ENCODE measurements at places on chromosomes 5 and 9.

DNA sequence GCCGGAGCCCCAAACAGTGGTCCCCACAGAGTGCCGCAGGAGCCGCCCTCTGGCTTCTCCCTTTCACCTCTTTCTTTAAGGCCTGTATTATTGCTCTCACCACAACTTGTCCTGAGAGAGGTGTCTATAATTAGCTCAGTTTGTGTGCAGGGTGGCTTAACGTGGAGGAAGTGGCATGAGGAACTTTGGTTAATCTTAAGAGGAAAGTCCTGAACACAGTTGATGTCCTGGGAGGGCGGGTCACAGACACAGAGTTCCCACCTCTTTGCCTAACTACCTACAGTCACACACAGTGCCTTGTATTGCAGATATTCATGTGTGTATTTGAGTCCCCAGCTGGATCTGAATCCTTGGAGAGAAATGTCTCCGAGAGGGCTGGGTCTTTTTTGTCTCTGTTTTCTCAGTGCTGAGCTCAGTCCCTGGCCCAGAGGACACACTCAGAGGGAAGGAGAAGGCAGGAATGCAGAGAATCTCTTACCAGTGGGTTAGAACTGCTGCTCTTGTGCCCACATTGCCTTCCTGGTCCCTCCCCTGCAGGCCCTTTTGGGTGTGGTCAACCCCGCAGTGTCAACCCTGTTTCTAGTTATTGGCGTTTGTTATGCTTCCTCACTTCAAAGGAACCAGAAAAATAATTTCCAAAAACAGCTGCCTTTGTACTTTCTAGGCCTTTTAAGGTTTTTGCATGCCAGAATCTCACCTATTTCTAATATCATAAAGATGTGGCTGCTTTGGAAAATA is 392.5 kb downstream of the KDM4C start:
- H3K4me3 ChIP-seq, result no peak overlapping the region
- DNase-seq, result no peak
- no peaks in the 10 kb centered on the region for H3K27me3 ChIP-seq
- H3K4me1 ChIP-seq, result peaks cover 24% of the 10 kb centered on the region
- peak overlapping the region; percentile 18 for H3K27ac ChIP-seq

GRCh38 chr5:15734058-15734457 is 234.1 kb downstream of the FBXL7 start:
- H3K4me1 ChIP-seq, result no peaks in the 10 kb centered on the region
- DNase-seq, result no peak
- no peak overlapping the region for H3K4me3 ChIP-seq
- no peaks in the 10 kb centered on the region for H3K27me3 ChIP-seq
- no peak overlapping the region for H3K27ac ChIP-seq

- no peaks in the 10 kb centered on the region for H3K4me1 ChIP-seq
- no peaks in the 10 kb centered on the region for H3K36me3 ChIP-seq
- H3K4me3 ChIP-seq, result no peak overlapping the region
- H3K27me3 ChIP-seq, result peaks cover 13% of the 10 kb centered on the region
Measured at GRCh38 chr5:133712562-133712961, 100.2 kb upstream of the FSTL4 start.

DNA sequence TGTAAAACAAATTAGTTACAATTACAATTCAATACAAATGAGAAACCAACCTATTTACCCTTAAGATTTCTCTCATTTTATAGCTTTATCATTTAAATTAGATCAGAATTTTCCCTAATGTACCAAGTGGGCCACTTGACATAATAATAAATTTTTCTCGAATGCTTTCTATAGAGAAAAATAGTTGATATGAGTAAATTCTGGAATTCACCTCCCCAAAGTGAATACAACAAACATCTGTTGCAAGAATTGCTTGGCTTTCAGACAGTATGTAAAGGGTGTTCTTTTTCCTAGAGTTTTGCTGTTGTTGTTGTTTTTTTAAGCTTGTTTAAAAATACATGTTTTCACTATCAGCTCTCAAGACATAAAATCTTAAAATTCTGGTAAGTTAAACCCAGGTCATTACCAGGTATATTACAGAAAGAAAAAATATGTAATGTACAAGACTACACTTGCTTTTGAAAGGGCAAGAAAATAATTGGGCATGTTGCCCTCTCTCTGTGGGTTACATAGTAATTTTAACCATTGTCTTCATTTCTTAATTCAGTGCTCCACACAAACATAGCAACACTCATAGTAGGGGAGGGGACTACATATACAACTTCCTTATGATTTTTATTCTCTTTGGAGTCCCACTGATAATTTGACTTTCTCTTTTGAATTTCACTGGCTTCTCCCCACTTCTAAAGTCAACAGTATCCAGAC is 200.6 kb downstream of the ARL15 start:
- H3K4me3 ChIP-seq, result no peak overlapping the region
- no peak for DNase-seq
- H3K36me3 ChIP-seq, result peaks cover 32% of the 10 kb centered on the region
- H3K27ac ChIP-seq, result no peak overlapping the region

GRCh38 chr5:93296338-93296737 is 284.7 kb downstream of the NR2F1-AS1 start:
- no peaks in the 10 kb centered on the region for H3K27me3 ChIP-seq
- H3K36me3 ChIP-seq, result no peaks in the 10 kb centered on the region
- DNase-seq, result no peak
- no peaks in the 10 kb centered on the region for H3K4me1 ChIP-seq

DNA sequence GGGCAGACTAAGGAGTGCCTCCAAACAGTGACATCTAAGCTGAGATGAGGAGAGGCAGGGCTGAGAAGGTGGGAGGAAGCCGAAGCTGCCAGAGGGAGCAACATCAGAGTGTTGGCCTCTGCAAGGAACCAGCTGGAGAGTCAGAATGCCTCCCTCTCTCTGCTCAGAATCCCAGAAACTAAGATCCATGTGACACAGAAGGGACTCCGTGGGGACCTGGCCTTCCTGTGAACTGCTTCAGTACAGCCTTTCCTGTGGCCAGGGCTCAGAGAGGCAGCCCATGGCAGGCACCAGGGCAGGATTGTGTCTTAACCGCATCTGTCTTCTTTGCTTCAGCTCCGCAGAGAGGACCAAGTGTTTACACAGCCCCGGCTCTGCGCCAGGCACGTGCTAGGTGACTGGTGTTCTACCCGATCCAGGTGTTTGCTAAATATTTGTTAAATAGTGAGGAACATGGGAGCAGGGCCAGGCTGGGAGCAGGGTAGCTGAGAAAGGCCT is 33.5 kb downstream of the KCNMB1 start:
- peaks cover 11% of the 10 kb centered on the region for H3K4me1 ChIP-seq
- DNase-seq, result no peak
- H3K36me3 ChIP-seq, result no peaks in the 10 kb centered on the region
- H3K27ac ChIP-seq, result no peak overlapping the region
